SK-N-DZ (cell line): ENCODE measurements at places on chromosomes 12 and 14.

GRCh38 chr12:32587581-32588495 is 91.3 kb upstream of the DNM1L start:
- no peak for DNase-seq

DNA sequence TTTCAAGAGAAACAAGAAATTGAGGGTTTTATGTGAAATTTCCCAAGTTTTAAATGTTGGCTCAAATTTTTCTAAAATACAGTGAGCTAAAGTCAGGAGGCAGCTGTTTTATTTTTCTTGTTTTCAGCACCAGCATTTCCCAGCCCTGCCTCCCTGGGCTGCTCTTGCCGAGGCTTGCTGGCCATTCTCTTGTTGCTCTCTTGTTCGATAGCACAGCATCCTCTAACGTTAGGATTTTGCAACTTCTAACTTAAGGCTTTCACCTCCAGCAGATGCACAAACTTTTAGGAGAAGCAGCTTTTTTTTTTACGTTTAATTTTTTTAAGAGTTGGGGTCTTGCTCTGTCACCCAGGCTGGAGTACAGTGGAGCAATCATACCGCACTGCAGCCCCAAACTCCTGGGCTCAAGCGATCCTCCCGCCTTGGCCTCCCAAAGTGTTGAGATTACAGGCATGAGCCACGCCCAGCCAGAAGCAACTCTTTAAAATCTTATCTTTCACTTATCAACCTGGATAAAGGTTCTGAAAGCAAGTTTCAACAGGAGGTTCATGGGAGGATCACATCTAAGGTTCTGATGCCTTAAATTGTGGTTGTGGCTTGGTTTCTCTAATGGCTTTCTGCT is 40.2 kb downstream of the B4GALNT3 start:
- no peak for DNase-seq

DNA sequence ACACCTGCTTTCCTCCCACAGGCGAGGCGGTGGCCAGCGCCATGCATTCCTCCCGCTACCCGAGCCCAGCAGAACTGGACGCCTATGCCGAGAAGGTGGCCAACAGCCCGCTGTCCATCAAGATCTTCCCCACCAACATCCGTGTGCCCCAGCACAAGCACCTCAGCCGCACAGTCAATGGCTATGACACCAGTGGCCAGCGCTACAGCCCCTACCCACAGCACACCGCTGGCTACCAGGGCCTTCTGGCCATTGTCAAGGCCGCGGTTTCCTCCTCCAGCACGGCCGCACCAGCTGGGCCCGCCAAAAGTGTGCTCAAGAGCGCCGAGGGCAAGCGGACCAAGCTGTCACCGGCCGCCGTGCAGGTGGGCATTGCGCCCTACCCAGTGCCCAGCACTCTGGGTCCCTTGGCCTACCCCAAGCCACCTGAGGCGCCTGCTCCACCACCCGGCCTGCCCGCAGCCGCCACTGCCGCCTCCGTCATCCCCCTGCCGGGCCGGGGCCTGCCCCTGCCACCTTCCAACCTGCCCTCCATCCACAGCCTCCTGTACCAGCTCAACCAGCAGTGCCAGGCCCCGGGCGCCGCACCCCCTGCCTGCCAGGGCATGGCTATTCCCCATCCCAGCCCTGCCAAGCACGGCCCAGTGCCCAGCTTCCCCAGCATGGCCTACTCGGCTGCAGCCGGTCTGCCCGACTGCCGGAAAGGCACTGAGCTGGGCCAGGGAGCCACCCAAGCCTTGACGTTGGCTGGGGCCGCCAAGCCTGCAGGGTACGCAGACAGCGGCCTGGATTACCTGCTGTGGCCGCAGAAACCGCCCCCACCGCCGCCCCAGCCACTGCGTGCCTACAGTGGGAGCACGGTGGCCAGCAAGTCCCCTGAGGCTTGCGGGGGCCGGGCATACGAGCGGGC is 54.6 kb downstream of the FAM222A start:
- no peak for DNase-seq

DNA sequence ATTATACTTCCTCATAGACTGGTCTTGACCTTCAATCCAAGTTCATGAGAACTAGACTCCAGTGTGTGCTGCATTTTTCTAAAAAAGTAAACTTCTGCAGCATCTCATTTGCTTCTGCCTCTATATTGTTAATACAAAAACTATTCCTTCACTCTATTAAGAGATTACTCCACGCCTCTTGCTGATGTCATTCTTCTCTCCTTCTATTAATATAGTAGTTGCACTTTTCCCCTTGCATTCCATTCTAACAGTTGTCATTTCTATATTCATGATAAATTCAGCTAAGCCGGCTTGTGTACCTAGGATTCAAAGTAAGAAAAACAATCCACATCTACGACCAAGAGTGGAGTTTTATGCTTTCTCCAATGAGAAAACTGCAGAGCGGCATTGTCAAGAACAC is 480.4 kb upstream of the NOVA1 start:
- no peak for DNase-seq

- no peak for DNase-seq
Measured at GRCh38 chr12:25745281-25745680, 192.2 kb upstream of the LMNTD1 start.

DNA sequence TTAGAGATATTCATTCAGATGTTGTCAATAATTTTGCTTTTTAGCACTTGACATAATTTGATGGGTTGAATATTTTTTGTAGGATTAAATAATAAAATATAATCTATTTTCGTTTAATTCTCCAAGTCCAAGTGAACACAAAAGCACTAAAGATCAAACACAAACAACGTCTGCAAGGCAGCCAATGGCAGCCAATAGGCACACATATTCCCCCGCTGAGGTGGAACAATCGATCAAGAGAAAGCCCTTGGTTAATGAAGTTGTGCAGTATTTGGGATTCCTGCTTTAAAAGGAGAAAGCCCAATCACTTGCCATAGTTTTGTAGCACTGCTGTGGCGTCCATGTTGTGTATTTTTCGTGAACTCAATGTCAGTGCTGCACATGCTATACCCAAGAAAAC is 1.5 kb downstream of the DHRS7 start:
- DNase-seq: no peak

- no peak for DNase-seq
Measured at GRCh38 chr12:44217146-44217883, 381.4 kb downstream of the TMEM117 start.

DNA sequence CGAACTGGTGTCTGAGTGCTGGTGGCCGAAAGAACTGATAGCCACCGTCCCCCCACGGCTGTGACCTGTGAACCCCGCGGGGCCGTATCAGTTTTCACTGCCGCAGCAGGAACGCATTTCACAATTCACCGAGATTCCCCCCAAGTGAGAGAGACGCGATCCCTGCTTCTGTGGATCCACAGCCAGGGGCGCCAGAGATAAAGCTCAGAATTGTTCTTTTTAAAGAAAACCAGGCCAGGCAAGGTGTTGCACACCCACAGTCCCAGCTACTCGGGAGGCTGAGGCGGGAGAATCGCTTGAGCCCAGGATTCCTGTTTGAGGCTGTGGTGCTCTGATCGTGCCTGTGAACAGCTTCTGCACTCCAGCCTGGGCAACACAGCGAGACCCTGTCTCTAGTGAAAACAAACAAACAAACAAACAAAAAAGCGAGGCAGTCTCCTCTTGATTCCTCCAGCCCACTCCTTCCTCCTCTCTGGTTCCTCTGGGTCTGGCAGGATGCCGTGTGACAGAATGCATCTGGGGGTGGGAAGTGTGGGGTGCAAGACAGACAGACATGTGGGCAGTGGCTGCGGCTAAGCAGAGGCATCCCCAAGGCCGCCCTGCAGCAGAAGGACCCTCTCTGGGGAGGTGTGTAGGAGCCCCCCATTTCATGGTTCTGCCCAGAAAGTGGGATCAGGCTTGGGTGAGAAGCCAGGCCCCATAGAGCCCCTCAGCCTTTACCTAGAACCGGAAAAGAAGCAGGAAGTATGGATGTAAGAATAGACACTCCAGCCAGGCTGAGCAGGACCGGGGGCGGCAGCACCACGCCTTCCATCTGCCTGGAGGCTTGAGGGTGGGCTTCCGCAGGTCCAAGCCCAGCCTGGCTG is 39.2 kb upstream of the PPP1R13B start:
- DNase-seq: no peak

DNA sequence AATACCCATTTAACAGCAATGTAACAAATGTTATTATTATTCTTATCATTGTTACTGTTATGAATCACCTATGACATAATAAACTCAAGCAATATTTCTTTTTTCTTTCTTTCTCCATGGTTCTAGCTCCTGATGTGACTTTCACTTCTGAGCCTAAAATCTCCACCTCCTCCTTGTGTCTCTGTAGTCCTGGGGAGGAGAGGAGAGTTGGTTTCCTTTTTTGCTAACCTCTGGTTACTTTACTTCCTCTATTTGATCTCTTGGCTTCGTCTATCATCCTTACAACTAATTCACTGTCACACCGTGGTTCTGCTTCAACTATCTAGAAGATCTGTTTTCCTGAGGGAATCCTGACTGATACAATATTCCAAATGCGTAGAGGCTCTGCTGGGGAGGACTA is 456.6 kb downstream of the VRK1 start:
- no peak for DNase-seq

DNA sequence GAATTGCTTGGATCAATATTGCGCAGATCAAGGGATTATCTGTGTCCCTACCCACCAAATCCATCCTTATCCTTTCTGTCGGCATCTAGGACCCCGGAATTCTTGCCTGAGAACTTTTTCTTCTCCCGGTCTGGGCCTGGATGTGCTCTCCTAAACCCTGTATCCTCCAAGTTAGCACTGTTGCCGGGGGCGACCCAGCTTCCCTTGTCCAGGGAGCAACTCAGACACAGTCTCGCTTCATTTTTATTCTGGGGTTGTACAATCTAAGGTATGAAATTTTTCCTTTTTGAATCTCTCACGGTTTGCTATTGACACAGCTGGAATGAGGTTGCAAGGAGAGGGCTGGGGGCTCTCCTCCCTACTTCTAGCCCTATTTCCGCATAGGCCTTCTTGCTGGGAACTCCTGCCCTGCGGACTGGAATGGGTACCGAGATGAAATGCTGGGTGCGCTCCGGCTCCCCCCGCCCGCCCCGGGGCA is 403 bp upstream of the PNP start:
- DNase-seq: no peak

DNA sequence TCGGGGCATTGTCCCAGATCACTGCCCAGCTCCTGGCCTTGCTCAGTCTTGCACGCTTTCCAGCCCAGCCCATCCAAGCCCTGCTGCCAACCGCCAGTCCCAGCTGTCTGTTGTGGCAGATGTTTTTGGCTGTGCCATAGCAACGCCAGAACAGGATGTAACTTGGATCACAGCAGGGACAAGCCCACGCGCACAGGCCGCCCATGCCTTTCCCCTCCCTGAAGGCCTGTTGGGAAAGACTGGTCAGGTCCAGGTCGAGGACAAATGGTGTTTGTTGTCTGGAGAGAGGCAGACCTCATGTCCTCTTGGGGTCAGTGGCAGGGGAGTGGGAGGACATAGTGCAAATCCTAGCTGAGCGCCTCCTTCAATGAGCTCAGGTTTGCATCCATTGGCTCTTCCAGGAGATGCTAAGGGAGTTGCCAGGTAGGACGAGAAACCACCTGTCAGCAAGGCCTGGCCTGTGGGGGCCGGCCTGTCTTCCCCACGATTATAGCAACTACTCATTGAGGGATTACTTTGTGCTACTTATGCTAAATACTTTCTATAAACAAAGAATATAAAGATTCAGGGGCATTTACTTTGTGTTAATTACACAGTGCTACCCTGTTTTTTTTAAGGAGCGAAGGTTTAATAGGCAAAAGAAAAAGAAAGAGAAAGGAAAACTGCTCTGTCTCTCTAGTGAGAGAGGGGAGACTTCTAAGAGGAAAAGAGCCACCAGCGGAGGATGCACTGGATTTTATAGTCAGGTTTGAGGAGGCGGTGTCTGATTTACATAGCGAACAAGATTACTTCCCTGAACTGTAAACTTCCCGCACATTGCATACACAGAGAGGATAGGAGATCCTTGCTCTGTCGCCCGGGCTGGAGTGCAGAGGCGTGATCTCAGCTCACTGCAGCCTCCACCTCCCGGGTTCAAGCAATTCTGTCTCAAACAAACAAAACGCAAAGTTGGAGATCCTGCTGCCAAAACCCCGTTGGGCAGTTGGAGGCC is 42.8 kb upstream of the CORO1C start:
- DNase-seq: no peak

DNA sequence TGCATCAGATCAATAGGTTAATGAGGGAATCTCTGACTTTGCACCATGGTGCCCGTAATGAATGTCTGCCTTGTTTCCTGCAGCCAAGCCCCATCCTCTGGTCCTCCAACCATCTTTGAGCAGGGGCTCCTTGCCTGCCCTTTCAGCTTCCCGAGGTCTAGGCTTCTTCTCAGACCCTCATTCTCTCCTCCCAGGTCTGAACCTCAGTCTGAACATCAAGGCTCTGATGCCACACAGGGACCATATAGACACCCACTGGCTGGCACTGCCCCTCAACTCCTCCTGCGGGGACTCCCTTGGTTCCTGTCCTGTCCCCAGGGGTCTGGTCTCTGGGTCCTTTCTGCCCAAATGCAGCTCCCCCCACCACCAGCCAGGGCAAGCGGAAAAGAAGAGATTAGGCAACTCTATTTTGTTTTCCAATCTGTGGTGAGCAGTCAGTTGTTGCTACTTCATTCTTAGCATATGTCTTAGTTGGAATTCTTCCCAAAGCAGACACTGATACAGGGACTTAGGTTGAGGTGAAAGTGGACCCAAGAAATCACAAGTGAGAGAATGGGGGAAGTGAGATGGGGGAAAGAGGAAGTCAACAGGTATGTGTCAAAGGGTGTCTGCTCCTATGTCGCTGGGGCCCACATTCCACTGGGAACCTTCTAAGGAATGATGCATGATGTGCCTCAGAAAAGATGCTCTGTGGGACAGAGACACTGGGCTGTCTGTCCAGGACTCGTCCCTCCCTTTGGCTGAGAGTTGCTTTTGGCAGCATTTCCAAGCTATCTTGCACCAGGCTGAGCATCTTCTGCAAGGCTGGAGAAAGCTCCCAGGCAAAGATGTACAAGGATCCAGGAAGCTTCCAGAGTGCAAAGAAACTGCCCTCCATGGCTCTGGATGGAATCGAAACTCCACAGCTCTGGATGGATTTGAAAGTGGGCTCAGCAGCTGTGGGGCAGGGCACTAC is 1096.5 kb upstream of the TMEM132C start:
- no peak for DNase-seq

- DNase-seq: no peak
Measured at GRCh38 chr12:76717314-76717713, 46.6 kb upstream of the ZDHHC17 start.

GRCh38 chr12:55715833-55716581 is at the start of gene BLOC1S1:
Gene BLOC1S1, plus strand, starts transcription at chr12:55716046. Its CDS starts 6 bp downstream, at chr12:55716052.
- DNase-seq: peak; percentile 94

DNA sequence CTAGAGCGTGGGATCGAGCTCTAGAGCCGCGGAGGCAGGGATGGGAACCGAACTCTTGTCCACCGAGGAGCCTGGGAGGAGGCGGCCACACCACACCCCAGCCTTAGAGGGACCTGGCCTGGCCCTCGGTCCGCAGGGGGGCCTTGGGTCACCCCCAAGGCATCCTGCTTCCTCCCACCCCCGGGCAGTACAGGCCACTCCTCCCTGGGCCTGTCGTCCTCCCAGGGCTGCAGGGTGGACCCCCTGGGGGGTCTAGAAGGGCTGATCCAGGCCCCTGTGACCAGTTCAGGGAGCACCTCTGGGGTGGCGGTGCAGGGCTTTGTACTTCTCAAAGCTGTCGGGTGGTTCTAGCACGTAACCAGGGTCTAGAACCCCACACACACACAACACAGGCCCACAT is 79.1 kb upstream of the FBRSL1 start:
- no peak for DNase-seq

- no peak for DNase-seq
Measured at GRCh38 chr12:41140117-41140516, 48.0 kb upstream of the PDZRN4 start.

- DNase-seq: peak; percentile 60
Measured at GRCh38 chr12:95943330-95943842, at the start of gene AMDHD1. Gene AMDHD1, plus strand, starts transcription at chr12:95943331. Its CDS starts 68 bp downstream, at chr12:95943399.

GRCh38 chr12:46556819-46557524 is 184.4 kb upstream of the SLC38A2 start:
- DNase-seq: no peak
